Epithelial cell of proximal tubule (primary cell): ENCODE measurements at places on chromosomes 11 and 22.

DNA sequence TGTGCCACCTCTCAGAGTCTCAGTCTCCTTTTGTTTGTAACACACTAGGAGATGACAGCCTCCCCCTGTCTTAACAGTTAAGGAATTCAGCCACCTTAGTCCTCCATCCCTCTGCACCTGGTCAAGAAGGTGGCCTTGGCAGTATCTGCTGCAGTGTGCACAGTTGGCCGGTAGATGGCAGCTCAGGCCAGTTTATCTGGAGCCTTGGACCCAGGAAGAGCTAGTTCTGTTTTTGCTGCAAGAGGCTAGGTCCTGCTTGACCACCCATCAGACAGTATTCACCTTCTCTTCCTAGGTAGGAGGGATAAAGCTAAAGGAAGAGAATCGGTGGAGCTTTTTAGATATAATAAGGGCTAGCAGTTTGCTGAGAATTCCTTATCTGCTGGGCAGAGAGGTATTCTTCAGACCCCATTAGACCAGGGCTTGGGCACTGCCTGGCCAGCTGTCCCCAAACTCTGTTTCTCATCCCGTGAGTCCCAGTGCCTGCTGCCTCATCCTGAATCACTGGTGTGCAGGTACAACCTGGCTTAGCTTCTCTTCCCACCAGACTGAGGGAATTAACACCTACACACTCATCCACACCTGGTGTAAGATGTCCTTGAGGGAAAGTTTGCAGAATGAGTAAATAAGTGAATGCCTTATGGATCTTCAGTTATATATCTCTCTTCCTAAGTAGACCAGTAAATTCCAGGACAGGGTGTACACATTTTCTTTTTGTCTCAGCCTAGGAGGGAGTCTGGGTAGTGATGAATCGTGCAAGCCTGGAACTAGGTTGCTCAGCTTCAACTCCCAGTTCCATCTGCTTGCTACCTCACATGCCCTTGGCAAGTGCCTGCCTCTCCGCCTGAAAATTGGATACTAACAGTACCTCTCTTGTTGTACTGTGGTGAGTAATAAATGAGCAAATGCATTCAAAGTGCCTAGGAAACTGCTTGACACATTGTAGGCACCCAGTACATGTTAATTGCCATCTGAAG lies 70.8 kb upstream of the NARS2 start:
- DNase-seq = peak; percentile 12

GRCh38 chr11:86461892-86462291 lies 87.2 kb downstream of the CCDC81 start:
- no peak for DNase-seq

DNA sequence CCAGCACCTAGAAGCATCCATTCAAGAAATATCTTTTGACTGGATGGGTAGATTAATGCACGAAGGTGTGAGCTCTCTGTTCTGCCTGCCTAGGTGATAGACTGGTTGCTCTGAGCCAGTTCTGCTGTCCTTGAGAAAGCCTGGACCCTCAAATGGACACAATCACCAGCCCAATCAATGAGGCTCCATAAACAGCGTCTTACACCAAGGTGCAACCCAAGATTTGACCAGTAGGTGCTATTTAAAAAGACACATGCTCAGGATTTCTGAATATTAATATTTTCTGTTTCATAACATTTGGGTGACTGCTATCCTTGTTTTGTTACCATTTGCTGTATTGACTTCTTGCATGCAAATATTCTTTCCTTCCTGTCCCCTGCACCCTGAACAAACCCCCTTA lies 39.0 kb downstream of the PAMR1 start:
- DNase-seq = no peak

- DNase-seq = no peak
Observed at GRCh38 chr11:120344302-120345004, 8.2 kb downstream of the ARHGEF12 start.

DNA sequence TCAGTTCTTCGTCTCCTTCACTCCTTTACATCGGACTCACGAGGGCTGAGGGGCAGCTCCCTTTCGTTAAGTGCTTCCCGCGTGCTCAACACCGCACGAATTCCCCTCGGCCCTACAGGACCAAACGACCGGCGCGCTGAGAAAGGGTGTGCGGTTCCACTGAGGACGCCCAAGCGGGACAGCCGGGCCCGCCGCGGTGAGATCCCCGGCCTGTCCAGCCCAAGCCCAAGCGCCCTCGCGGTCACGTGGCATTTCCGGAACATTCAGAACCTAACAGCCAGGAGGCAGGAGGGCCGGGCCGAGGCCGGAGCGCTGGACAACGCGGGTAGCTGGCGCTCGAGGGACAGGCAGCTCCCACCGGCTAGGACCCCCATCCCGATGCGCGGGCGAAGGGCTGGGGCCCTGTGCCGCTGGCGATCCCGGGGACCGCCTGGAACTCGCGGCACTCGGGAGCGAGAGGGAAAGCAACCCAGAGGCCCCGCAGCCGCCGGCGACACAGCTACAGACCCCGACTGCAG lies 737 bp upstream of the STIP1 start:
- DNase-seq = no peak

- DNase-seq = no peak
Observed at GRCh38 chr22:39207141-39208012, 37.4 kb downstream of the PDGFB start.

GRCh38 chr22:46706060-46706459 lies 32.0 kb downstream of the CERK start:
- no peak for DNase-seq

DNA sequence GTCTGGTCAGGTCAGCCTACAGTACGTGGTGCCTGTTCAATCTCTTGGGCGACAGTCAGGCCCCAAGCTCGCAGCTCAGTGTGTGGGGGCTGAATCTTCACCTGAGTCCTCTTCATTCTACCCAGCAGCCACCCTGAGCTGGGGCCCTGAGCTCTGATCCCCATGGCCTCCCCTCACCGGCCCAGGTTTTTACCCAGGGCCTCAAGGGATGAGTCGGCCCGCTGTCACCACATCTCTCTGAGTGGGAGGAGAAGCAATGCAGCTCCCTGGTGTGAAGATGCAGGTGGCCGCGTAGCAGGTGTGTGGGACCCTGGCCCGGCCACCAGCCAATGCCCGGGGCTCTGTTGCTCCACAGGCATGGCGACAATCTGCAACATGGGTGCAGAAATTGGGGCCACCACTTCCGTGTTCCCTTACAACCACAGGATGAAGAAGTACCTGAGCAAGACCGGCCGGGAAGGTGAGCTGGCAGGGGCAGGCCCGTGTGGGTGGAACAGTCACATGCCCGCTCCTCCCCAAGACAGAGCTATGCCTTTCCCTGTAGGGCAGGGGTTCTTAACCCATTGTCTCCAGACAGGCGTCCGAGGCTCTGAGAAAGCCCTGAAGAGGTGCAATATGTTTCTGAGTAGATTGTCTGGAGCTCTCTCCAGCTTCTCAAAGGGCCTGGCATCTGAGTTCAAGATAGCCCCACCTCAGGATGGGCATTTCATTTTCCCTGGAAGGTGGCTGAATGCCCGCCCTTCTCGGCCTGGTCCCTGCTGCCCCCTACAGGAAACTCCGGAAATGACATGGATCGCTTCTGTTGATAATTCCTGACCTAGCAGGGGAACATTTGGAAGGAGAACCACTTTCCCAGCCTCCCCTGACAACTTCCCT lies 26.9 kb downstream of the POLR3H start:
- DNase-seq = no peak

- DNase-seq = no peak
Observed at GRCh38 chr11:28140689-28141455, 32.7 kb downstream of the METTL15 start.

- peak; percentile 18 for DNase-seq
Observed at GRCh38 chr11:102390667-102391465, 43.9 kb downstream of the BIRC2 start.

DNA sequence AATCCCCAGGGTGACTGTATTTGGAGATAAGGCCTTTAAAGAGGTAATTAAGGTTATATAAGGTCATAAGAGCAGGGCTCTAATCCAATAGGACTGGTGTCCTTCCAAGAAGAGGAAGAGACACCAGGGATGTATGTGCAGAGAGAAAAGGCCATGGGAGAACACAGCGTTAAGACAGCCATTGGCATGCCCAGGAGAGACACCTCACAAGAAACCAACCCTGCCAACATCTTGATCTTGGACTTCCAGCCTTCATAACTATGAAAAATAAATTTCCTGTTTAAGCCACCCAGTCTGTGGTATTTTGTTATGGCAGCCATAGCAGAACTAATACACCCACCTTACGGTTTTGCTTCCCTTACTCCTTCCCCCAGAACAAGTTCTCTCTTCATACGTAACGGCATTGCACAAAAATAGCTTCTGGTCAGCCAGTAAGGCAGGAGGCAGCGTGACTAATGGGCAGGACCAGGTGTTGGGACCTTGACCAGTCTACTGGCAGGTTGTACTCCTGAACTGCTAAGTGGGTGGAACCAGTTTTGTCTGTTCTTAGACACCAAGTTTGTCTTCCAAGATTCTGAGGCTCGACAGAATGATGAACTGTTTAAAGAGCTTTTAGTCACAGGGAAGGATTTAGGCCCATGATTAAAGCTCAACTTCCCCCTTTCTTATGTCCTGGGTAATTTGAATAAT lies 31.9 kb upstream of the UPB1 start:
- no peak for DNase-seq
